GM10248 (cell line): ENCODE measurements at places on chromosomes 2 and 18.
A peak's percentile ranks its signal among the peaks of the same experiment; 100 is the strongest.

- DNase-seq: no peak
Observed at GRCh38 chr18:68841301-68841700, 43.4 kb downstream of the CCDC102B start.

GRCh38 chr2:64672708-64673107 lies 19.0 kb upstream of the SERTAD2 start:
- DNase-seq: no peak

GRCh38 chr2:232232915-232233314 lies 145.6 kb upstream of the ALPP start:
- no peak for DNase-seq

DNA sequence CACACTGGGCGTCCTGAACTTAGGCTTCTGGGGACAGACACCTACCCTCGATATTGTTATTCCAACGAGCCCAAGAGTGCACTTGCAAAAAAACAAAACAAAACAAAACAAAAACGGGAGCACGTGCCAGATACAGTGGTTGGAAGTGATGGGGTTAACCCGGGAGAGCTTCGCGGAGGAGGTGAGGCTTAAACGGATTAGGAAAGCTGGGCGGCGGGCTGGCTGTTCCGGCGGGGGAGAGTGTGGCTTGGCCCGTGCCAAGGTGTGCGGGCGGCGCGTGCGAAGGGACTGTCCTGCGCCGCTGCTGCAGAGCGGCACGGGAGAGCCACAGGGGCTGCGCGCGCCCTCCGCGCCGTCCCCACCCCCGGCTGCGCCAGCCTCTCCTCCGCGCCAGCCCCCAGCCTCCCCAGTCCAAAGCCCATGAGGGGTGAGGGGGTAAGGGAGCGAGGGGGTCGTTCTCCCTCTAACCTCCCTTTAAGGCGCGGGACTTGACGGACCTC lies 1.5 kb upstream of the SLC30A3 start:
- no peak for DNase-seq

DNA sequence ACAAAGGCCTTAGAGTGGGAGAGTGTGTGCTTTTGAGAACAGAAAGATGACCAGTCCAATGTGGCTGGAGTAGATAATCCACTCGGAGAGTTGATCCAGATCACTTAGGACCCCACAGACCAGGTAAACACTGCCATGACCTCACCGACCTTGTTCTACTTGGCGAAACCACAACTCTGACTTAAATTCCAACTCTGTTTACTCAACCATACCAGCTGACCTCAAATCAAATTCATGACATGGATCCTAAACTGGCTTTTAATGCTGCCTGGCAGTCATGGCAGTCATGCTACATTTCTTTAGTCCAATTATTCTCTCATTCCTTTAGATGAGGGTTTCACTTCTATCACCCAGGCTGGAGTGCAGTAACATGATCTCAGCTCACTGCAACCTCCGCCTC lies 347.1 kb upstream of the FAM98A start:
- no peak for DNase-seq

DNA sequence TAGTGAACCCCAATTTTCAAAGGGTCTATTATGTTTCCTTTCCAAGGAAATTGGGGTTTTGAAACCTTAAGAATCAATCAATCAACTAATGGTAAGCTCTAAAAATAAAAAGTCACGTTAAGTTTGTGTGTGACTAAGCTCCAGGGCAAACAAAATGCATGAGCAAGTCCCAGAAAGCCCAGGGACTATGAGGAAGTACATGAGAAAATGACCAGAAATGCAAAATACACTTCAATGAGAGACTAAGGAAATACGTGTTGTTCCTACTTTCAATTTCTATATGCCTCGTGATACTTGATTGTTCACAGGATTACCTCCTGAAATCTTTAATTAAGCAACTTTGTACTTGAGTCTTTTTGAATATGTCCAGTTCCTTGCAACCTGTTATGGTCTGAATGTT lies 684.4 kb upstream of the SYT4 start:
- DNase-seq: no peak

GRCh38 chr2:27754138-27754588 lies 17.4 kb upstream of the MRPL33 start:
- peak; percentile 76 for DNase-seq

- DNase-seq: no peak
Observed at GRCh38 chr18:57925706-57926105, 118.3 kb upstream of the NEDD4L start.

- no peak for DNase-seq
Observed at GRCh38 chr2:154960802-154961583, 262.5 kb downstream of the KCNJ3 start.
